ENCODE measurements at places on chromosomes 11 and 22.

- DNase-seq, result no peak
These were observed 504.2 kb upstream of the ARHGAP42 start for GRCh38 chr11:100182927-100183326.

- DNase-seq, result no peak
These were observed 1.7 kb upstream of the RTCB start for GRCh38 chr22:32413719-32414118.

DNA sequence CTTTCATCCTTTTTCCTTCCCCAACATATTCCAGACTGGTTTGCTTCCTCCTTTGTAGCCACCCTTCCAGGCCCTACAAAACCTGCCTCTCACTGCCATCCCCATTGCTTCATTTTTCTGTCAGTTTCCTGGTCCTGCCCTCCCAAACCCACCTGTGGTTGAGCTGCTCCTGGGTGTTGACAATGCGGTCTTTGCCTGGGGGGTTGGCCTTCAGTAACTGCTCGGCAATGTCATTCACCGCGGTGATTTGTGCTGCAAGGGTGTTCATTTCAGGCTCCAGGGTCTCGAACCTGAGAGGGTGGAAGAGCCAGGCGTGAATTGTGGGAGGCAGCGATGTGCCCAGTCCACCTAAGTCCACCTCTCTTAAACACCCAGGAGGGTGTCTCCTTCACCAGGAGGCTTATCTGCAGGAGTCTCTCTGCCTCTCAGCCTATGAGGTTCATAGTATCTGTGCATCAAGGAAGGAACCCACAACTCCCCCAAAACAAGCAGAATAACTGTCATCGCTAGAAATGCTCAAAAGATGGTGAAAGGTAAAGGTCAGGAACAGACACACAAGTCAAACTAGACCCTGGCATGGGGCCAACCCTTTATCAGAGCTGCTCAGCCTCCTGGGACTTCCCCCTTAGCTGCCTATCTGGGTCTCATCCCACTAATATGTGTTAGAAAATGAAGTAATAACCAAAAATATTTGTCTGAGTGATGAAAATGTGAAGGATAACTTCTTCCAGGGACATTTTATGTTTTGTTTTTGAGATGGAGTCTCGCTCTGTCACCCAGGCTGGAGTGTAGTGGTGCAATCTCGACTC is 23.9 kb upstream of the RBM4B start:
- no peak for DNase-seq

- DNase-seq, result no peak
These were observed 721.8 kb downstream of the CNTN5 start for GRCh38 chr11:99742501-99742900.

DNA sequence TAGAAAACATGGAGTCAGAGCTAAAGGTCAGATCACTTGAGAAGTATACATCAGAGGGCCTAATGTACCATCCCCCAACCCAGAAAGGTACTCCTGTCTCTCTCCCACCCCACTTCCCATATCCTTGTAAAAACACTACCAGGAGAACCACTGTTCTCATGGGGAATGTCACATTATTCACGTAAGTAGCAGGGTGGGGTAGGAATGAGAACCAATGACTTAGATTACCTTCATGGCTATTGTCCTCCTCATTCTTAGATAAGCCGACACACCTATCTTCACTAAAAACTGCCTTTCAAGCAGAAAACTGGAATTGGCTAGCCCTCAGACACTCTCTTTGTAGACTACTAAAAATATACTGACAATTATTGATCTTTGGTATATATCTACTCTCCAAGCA is 63.6 kb downstream of the CEP57 start:
- DNase-seq, result no peak

DNA sequence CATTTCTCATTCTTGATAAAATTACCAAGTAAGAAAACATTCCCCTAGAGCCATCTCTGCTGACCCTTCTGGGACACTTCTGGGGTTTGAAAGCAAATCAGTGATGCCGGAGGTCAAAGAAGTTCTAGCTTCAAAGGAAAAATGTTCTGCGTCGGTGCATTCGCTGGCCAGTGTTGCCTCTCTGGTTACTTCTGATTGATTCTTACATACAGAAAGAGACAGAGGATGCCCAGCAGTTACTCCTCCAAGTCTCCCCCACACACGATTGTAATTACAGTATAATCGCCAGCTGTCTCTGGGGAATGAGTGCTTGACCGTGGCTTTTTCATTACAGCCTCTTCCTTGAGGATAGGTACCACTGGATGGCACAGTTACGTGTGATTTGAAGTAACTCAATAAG is 150.9 kb downstream of the SNX19 start:
- no peak for DNase-seq

DNA sequence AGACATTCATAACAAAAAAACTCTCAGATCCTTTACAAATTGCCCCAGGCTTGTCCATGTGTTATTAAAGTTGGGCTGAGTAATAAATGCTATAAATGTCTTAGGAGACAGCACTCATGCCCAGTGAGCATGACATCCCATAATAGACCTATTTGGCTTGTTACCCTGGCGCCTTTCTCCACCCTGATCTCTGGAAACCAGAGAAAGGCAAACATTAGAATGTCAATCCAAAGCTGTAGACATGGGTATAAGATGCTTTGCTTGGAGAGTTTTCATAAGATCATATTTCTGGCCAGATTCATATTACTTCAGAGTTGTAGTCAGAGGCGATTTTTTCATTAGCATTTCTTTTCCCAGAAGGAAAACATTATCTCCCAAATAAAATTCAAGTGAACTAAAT is 161.3 kb upstream of the UBASH3B start:
- DNase-seq, result no peak

- no peak for DNase-seq
These were observed 76.8 kb upstream of the SUSD2 start for GRCh38 chr22:24104307-24105012.

- no peak for DNase-seq
These were observed 26.2 kb downstream of the OR2AG2 start for GRCh38 chr11:6745465-6746015.

DNA sequence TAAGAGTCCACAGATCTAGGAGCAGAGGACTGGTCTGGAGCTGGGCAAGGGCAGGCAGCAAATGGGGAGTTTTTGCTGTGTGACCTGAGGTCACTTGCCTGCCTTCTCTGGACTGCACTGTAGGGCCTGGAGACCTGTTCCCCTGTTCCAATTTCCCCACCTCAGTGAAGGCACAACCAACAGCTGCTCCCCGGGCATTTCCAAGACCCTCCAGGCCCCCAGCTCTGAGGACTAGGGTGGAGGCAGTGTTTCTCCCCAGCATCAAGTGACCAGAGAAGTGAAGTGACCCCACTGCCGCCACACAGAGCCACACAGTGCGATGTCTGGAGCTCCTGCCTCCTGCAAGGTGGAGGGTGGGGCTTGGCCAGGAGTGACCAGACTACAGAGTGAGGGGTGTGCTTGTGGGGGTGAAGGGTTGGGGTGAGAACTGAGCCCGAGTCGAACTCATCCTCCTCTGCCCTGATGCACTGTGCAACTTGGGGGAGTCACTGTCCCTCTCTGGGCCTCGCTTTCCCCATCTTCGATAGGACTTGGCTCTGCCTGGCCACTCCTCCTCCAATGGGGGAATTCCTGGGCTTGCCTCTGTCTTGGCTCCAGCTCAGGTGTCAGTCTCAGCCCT is 21.6 kb downstream of the P2RY2 start:
- DNase-seq, result no peak

DNA sequence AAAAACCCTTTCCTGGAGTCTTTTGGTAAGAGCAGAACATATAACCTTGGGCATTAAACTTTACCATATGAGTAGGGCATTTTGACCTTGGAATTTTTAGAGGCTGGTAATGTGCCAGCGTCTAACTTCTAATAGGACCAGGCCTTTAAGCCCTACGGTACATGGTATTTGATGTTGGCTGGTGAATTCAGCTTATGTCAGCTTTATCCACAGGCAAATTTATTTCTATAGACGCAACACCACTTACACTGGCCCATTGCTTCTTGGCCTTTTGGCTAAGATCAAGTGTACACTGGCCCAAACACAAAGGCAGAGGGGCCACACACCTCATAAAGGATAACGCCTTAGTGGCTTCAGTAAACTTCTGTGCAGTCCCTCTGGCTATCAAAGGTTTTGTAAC is 410.2 kb upstream of the LARGE1 start:
- no peak for DNase-seq

- DNase-seq, result no peak
These were observed 10.0 kb downstream of the MMP7 start for GRCh38 chr11:102520514-102520913.

DNA sequence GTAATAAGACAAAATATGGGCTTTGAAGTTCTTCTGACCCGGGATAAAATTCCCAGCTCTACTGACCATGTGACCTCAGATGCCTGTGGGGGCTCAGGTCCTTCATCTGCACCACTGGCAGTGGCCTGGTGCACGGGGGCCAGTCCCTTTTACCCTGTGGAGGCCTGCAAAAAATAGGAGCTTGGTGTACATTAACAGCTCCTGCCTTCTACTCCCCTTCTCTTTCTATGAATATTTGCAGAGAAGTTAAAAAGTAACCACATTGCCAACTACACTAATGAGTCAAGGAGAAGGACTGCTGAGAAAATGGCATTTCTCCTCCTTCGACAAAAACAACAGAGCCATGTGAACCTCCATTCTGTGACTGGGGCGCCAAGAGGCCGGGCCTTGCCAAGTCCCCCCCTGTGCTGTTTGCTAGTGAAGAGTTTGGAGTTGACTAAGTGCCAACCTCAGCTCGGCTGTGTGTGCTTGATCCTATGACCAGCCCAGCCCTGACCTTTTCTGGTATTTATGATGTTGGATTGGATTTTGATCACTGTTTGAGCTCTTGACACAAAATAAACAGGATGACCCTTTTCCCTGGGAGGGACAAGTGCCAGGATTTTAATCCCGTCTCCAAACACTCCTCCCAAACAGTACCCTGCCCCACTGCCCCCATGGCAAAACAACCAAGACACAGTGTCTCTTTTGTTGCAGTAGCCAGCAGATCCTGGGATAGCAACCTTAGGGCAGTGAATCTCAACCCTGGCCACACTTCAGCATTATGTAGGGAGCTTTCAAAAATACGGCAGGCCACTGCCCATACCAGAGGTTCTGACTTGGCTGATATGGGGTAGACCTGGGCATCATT is 380.1 kb downstream of the LARGE1 start:
- no peak for DNase-seq

DNA sequence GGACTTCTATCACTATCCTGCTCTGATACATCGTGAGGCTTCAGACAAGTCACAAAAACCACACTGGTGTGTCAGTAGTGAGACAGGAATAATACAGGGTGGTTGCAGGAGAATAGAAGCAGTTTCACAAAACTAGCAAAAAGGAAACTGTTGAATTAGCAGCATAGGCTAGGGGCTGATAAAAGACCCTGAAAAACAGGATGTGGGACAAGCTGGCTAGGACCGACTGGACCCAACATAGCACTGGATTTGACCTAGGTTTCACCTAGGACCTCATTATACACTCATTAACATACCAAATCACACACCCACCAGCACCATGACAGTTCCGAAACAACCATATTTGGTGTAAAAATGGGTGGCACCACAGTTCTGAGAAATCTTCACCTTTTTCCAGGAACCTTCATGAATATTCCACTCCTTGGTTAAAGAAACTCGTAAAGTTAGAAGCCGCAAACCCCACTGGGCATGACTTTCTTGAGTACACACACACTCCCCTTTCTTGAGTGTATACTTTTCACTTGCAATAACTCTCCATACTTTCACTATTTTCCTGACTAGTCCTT is 76.2 kb downstream of the SLC1A2 start:
- no peak for DNase-seq

GRCh38 chr11:76747915-76748860 is 35.0 kb upstream of the TSKU start:
- DNase-seq, result no peak

GRCh38 chr11:227824-228379 is 8.2 kb downstream of the SIRT3 start:
- no peak for DNase-seq

GRCh38 chr11:126305699-126306098 is 1.8 kb downstream of the DCPS start:
- DNase-seq, result no peak

Data from right renal cortex interstitium (tissue), 3 donors.